ENCODE measurements at places on chromosomes 3 and 15.

GRCh38 chr3:100982710-100983109 is 10.5 kb downstream of the ABI3BP start:
- DNase-seq = no peak

DNA sequence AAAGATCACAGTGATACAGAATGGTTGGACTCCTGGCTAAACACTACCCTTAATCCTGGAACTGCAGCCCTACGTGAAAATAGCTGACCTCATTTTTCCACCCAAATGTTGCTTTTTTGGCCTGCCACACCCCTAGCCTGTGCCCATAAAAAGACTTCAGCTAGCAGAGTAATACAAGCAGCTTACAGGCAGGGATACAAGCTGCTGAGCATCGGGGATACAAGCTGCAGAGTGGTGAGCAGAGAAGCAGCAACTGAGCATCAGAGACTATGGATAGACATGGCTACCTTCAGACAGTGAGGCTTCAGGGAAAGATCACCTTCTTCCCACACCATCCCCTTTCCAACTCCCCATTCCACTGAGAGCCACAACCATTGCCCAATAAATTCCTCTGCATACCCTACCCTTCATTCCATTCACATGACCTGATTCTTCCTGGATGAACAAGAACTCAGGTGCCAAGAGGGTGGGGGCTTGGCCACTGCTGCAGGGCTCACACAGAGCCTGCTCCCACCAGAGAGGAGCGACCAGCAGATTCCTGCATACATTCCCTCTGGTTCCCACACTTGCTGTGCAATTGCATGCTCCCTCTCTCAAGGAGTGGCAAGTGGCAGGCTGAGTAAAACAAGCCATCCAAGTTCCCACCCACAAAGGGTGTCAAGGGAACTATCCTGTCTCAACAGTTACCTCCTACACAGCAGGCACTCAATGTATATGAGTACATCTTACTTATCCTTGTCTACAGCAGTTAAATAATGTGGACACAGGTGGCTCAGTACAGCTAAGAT is 217.5 kb downstream of the ALCAM start:
- DNase-seq = no peak

DNA sequence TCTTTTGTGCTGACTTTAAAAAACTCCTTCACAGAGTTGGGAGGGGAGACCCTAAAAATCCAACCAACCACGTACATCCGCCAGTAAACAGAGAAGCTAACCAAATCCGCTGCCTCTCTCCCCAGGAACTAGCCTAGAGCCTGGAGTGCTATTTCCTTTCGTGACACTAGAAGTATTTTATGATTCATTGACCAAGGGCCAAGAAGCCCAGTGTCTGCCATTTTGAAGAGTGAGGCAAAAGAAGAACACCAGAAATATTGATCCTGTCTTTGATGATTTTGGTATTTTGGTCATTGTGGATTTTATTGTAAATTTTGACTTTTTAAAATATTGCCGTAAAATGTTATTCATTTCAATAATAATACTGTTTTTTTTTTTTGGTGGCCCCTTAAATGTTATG is 10.5 kb upstream of the CTSH start:
- DNase-seq = no peak

DNA sequence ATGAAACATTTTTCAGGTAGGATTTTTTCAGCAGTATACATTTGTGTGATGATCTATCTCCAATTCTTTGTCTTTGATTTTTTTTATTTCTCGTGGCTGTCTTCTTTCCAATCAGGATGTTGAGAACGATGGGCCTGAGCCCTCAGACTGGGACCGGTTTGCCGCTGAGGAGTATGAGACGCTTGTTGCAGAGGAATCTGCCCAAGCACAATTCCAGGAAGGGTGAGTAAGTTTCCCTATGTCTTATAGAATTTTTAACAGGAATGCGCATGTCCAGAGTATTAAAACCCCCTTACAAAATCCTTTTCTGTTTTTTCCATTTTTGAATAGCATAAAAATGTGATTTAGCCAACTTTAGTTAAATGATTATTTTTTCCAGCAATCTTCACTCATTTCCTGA is 90.0 kb downstream of the MSL2 start:
- DNase-seq = no peak

GRCh38 chr3:143535994-143536784 is 312.1 kb downstream of the SLC9A9 start:
- DNase-seq = peak; percentile 56

DNA sequence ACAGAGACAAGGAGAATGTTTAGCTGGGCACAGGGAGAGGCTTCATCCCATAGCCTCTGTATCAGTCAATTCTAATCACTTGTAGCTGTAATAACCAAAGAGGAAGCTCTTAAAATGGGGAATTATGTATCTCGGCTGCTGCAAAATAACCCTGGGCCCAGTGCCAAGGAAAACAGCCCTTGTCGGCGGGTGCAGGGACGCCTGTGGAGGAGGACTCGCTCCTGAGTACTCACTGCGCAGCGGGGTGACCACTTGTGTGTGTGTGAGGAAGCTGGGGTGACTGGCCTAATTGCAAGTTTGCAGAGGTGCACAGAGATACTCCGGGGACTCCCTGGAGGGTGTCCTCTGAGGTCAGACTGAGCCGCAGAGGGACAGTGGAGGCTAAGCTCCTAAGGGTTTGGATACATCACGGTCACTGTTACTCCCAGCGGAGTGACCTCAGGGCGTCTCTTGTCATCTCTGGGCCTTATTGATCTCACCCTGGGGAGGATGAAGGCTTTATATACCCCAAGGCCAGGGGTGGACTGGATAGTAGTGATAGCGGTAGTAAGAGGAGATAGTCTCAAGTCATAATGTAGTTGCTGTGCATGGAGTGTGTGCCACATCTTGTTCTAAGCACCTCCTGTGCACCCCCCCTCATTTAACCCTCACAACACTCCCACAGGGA is 37.2 kb downstream of the SLC6A6 start:
- no peak for DNase-seq

DNA sequence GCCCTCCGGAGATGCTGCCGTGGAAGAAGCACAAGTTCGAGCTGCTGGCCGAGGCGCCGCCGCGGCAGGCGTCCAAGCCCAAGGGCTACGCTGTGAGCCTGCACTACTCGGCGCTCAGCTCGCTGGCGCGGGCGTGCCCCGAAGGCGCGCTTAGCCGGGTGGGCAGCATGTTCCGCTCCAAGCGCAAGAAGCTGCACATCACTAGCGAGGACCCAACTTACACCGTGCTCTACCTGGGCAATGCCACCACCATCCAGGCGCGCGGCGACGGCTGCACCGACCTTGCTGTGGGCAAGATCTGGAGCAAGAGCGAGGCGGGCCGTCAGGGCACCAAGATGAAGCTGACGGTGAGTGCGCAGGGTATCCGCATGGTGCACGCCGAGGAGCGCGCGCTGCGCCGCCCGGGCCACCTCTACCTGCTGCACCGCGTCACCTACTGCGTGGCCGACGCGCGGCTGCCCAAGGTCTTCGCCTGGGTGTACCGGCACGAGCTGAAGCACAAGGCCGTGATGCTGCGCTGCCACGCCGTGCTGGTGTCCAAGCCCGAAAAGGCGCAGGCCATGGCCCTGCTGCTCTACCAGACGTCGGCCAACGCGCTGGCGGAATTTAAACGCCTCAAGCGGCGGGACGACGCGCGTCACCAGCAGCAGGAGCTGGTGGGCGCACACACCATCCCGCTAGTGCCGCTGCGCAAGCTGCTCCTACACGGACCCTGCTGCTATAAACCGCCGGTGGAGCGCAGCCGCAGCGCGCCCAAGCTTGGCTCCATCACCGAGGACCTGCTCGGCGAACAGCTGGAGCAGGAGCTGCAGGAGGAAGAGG is 1.3 kb downstream of the FAM43A start:
- DNase-seq = peak; percentile 25

- no peak for DNase-seq
Observed at GRCh38 chr3:113828600-113828999, 10.0 kb upstream of the GRAMD1C start.

GRCh38 chr3:184255291-184256039 is 5.9 kb downstream of the CAMK2N2 start:
- DNase-seq = peak; percentile 45

GRCh38 chr3:31252216-31253185 is 280.2 kb upstream of the STT3B start:
- DNase-seq = peak; percentile 92

DNA sequence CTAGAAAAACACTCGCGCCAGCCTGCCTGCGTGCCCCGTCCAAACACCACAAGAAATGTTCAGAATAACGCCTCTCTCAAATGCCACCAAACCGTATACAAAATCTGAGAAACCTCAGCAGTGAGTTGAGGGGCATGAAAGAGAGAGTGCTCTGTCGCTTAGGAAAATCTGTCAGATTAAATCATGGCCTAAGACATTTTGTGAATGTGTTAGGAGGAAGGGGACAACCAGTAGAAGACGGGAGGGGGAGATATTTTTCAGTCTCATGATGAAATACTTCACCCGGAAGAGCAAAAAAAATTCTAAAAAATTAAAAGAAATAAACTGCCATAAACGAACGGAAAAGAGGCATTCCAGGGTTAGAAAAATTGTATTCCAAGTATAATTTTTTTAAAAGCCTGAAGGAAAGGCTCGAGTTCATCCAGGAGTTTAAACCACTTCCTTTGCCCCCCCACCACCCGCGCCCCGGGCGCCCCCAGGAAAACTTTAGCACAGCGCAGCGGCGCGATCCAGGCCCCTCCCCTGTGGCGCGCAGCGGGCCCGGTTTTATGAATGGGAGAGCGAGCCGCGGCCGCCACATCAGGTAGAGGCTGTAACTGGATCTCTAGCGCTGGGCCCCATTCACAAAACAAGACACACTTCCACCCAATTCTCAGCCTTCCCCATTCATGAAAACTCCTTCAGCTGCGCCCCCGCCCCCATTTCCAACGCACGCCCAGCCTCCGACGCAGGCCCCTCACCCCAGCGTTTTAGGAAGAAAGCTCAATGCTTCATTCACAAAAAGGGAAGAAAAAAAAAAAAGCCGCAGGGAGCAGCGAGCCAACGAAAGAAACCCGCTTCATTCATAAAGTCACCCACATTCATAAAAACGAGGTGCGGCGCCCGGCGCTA is 1.4 kb downstream of the ETV5 start:
- DNase-seq = peak; percentile 65

GRCh38 chr3:53153264-53153823 is 7.7 kb upstream of the PRKCD start:
- no peak for DNase-seq

- DNase-seq = no peak
Observed at GRCh38 chr15:29818141-29818540, 4.1 kb downstream of the TJP1 start.

GRCh38 chr3:127074900-127075360 is 92.0 kb downstream of the PLXNA1 start:
- DNase-seq = peak; percentile 8

GRCh38 chr15:25169318-25169717 is 214.5 kb downstream of the SNRPN start:
- no peak for DNase-seq

GRCh38 chr3:24042174-24043059 is 97.3 kb downstream of the NR1D2 start:
- no peak for DNase-seq

DNA sequence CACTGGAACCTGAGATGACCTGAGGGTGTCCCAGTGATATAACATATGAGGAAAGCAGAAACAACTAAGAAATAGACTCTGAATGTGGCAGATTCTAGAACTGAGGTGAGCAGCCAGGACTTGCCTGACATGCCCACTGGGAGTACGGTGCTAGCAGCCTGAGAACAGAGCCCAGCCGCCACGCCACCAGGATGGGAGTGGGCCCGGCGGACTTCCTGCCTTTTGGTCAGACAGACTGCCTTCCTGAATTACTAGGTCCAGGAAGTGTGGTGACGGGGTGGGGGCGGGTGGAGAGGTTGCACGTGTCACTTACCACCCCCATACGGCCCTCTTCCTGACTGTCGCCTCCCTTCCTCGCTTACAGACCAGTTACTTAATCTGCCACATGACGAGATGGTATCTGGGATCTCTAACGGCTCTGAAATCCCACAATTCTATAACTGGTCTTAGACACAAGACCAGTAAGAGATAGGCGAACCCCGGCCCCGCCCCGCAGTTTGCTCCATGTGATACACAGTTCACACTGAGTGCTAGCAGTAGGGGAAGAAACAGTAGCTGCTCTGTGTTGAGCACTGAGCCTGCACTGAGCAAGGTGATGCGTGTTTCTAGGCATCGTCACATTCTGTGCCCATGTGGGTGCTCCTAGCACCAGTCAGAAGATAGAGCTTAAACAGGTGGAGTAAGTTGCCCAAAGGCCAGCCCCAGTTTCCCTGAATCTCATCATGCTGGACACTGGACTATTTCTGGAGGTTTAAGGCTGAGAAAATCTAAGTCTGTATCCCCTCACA is 95.7 kb downstream of the CPN2 start:
- DNase-seq = peak; percentile 64

DNA sequence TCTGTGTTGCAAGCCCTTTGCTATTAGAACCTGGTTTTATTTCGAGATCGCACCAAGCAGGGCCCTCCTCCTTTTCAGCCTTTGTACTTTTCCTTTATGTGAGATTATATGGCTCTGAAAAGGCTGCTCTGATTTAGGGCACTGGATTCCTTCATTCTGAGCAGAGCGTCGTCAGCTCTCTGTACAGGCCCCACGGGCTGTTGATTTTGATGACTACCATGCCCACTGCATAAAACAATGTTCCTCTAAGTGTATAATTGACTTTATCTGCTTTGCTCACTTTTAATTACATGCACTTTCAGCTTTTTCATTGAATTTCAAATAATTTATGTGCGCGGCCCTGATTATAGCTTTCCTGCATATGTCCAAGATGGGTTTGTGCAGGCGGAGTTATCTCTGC is 4.4 kb upstream of the PSMD6 start:
- DNase-seq = no peak

DNA sequence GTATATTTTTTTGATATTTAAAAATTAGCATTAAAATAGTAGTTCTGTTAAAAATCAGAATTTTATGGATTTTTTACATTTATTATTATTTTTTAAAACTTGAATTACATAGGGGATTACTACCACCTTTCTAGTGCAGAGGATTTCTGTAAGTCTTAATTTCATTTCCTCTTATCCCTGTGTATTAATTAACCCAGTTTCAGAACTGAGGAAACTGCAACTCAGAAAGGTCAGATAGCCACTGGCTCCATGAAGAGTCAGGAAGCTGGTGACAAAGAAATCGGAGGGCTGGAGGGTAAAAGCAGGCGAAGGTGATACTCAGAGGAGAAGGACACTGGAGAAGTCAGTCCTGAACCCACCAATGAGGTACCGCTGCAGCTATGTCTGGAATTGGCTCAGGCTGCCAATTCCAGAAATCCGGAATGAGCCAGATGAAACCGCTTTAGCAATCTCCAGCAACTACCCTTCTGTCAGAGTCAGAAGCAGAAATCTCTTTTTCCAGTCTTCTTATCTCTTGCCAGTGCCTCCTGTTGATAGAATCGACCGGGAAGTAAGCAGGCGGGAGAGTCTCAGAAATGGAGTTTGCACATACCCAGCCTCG is 308.5 kb downstream of the SV2B start:
- no peak for DNase-seq

- DNase-seq = no peak
Observed at GRCh38 chr3:14235003-14235911, 56.6 kb downstream of the LSM3 start.

- DNase-seq = no peak
Observed at GRCh38 chr15:82599862-82600261, 47.3 kb downstream of the CPEB1 start.

GRCh38 chr3:160400702-160401150 is 1.3 kb downstream of the SMC4 start:
- DNase-seq = peak; percentile 24
